ENCODE measurements at places on chromosomes 11 and 22.

GRCh38 chr11:1064167-1064566 lies 10.5 kb upstream of the MUC2 start:
- no peak for DNase-seq

GRCh38 chr11:64996710-64997380 lies at the start of gene BATF2:
BATF2 (minus strand) TSS chr11:64996971; CDS start chr11:64996914, 57 bp downstream.
- no peak for DNase-seq

DNA sequence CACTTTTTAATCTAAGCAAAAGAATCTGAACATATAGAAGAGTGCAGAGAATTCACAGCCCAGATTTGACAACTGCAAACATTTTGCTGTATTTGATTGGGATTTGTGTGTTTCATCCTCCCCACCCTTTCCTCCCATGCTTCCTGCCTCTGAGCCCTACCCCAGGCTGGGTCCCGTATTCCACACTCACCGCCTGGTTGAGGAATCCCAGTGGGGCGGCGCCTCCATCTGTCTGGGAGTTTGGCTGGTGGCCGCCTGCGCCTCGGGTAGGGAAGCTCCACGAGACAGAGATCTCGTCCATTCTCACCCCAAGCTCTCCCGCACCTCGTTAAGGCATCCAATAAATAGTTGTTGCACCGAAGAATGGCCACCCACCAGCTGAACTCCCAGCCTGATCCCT lies 105.9 kb upstream of the SLC22A12 start:
- DNase-seq, result no peak

DNA sequence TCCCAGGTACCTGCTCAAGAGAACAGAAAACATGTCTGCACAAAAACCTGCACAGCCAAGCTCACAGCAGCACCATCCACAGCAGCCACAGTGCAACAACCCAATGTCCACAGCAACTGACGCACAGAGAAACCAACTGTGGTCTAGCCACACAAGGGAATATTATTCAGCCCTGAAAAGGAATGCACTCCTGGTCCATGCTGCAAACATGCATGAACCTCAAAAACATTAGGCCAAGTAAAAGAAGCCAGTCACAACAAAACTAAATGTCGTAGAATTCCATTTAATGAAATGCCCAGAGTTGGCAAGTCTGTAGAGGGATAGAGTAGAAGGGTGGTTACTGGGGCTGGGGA lies 60.6 kb downstream of the MYEOV start:
- no peak for DNase-seq
